ENCODE measurements at places on chromosomes 7 and 10.

- no peak for DNase-seq
Observed at GRCh38 chr7:41915871-41916270, 213.0 kb upstream of the INHBA start.

GRCh38 chr7:158094671-158095226 lies 492.9 kb downstream of the PTPRN2 start:
- DNase-seq = no peak

- no peak for DNase-seq
Observed at GRCh38 chr10:80599424-80599847, 61.7 kb downstream of the SH2D4B start.

DNA sequence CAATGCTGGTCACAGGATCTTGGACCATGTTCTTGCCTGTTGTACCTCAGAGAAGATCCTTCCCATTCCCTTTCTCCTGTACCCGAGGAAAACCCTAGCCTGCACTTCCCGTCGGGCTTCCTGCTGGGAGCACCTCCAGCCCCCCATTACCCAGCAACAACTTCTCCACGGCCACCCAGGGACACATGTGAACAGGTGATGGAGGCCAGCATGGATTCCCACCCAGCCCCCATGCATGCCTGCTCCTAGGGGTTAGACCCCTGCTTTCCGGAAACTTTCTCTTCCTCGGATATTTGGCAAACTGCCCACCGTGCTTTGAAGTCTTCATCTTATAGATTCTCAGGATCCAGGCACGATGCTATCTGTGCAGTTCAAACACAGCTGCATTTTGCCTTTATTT lies 67.3 kb downstream of the CALML3 start:
- no peak for DNase-seq

- DNase-seq = no peak
Observed at GRCh38 chr10:62016623-62017490, 115.4 kb downstream of the ARID5B start.

All from activated naive CD4-positive, alpha-beta T cell (primary cell).